ENCODE measurements at places on chromosomes 7 and 10.
A peak's percentile ranks its signal among the peaks of the same experiment; 100 is the strongest.

GRCh38 chr10:17516376-17516775 lies 62.0 kb upstream of the ST8SIA6 start:
- no peak for DNase-seq

- DNase-seq = peak; percentile 22
Measured at GRCh38 chr10:123999261-123999660, 94.1 kb downstream of the CHST15 start.

DNA sequence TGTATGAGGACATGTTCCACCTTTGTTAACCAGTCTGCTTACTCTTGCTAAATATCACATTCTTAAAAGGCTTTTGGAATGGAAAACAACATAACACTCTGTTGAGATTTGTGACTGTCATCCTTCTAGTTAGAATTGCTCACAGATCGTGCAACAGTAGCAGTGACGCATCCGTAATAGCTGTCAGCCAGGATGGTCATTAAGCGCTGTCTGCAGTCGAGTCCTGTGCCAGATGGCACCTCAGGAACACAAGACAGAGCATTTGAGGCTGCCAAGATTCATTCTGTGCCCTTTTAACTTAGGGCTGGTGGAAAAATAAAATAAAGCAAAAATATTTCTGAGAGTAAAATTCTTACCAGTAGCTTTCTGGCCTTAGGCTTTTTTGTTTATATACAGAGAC lies 348.6 kb downstream of the ANKRD7 start:
- DNase-seq = no peak

GRCh38 chr10:20890009-20890408 lies 7.1 kb downstream of the NEBL start:
- no peak for DNase-seq

- no peak for DNase-seq
Measured at GRCh38 chr10:66823301-66823700, 102.5 kb upstream of the LRRTM3 start.

GRCh38 chr10:89869180-89869579 lies 167.8 kb downstream of the KIF20B start:
- DNase-seq = no peak

DNA sequence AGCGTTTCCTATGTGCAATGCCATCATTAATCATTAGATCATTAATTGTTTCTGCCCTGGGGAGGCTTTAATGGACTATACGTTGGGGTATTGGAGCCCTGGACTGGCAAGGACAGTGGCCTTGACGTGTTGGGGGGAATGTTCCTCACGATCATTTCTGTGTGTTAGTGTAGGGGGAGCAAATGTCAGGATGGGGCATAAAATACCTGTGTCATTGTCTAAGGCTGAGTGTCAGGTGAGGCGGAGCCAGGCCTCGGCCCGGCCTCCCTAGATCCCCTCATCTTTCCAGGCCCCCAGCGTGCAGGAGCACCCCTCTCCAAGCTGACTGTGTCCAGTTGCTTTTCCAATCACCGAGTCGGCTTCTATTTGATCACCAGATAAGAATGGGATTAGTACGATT lies 346.4 kb upstream of the SHH start:
- DNase-seq = no peak

- DNase-seq = peak; percentile 66
Measured at GRCh38 chr10:23067939-23068775, 27.2 kb upstream of the MSRB2 start.

GRCh38 chr10:90592638-90593302 lies 265.1 kb downstream of the HTR7 start:
- DNase-seq = no peak

- DNase-seq = no peak
Measured at GRCh38 chr10:48381971-48382370, 75.5 kb downstream of the MAPK8 start.

GRCh38 chr10:63320683-63321082 lies 145.1 kb downstream of the JMJD1C start:
- no peak for DNase-seq

- no peak for DNase-seq
Measured at GRCh38 chr10:111875725-111876124, 307.8 kb downstream of the GPAM start.

GRCh38 chr10:123557366-123558108 lies 108.6 kb upstream of the GPR26 start:
- DNase-seq = peak; percentile 30

DNA sequence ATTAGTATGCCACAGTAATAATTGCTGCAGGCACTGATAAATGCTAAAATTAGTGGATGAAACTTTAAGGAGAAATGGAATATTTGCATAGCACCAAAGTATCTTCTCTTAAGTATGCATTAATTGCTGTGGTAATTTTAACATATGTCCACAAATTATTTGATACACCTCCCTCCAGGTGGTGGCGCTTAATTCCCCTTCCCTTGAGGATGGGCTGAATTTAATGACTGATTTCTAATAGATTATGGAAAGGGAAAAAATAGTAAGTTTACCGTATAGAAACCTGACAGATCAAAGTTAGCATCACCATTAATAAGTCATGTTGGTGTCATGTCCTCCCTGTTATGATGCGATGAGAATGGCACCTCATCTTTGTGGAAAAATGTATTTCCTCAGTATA lies 519.2 kb downstream of the TFEC start:
- no peak for DNase-seq

DNA sequence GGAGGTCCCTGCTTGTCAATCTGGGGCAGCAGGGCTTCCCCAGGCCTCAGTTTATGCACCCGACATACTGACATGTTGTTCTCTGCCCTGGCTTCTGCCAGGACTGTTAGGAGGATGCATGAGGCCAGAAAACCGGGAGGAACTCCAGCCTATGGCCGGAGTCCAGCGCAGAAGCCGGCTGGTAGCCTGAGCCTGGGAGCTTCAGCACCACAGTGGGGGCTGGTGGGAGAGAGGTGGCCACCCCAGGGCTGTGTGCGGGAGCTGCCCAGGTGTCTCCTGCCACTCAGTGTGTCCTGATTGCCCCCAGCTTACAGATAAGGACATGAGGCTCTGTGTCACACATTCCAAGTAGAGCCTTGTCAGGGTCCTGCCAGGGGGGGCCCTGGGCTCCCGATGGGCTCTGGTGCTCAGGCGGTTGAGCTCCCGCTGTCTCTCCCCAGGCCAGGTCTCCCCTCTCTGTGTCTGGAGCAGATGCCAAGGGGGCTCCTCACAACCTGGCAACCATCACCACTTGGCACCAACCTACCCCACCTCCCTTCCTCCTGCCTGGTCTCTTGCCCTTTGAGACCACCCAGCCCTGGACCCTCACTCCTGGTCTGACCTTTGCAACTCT lies 32.3 kb downstream of the PPIF start:
- DNase-seq = no peak

DNA sequence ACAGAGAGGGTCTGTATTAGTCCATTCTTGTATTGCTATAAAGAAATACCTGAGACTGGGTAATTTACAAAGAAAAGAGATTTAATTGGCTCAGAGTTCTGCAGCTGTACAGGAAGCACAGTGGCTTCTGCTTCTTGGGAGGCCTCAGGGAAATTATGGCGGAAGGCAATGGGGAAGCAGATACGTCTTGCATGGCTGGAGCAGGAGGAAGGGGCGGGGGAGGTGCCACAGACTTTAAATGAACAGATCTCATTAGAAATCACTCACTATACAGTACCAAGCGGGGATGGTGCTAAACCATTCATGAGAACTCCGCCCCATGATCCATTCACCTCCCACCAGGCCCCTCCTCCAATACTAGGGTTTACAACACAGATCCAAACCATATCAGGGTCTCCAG lies 3.7 kb upstream of the CALU start:
- no peak for DNase-seq

DNA sequence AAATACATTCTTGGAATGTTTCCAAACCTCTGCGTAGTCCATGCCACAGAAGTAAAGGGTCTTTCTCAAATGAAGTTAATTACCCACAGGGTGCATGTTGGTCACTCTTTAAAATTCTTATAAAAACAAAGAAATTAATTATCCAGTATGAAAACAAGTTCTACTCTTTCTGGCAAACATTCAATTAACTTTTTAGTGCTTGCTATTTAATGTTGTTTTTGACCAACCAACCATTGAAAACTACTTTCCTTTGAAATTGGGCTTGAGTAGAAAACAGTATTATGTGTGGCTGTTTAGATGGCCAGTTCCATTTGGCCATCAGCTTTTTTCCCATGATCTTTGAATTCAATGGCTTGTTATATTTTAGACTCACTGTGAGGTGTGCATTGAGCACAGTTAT lies 83.0 kb downstream of the TAF3 start:
- no peak for DNase-seq

GRCh38 chr7:116441534-116441933 lies 58.0 kb upstream of the CAV2 start:
- no peak for DNase-seq

DNA sequence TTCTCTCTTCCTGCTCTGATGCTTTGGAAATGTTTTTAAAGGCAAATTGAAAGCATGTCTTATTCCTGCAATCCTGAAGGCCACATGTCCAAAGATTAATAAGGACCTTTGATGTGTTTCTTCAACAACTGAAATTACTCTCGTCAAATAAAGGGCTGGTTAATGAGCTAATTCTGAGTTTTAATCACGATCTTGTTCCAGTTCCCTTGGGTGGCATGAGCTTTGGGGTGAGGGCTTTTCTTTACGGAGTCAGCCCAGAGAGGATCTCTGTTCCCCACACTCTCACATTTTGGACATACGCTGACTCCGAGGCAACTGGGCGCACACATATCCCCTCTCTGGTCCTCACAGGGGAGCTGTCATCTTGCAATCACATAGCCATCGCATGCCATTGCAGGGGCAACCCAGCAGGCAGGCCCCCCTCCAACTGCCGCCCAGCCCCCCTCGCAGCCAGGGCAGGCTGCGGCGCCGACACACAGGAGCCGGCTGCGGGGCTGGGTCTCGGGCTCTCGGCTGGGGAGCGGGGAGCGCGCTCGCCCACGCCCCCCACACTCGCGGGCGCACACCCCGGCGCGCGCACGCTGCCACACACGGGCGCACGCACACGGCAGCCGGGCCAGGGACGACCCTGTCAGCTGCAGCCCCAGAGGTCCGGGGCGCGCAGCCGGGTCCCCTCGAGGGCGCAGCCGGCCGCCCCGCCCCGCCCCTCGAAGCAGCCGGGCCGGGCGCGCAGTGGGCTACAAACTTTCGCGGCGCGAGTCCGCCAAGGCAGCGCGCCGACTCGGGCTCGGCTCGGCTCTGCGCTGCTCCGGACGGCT lies at the start of gene GDF10:
GDF10 (plus strand) TSS at position 587 of the 818 bp plus-strand sequence. CDS start 455 bp downstream, outside the sequence.
- DNase-seq = no peak

GRCh38 chr7:70303780-70304179 lies 705.5 kb downstream of the AUTS2 start:
- DNase-seq = no peak

GRCh38 chr7:45714521-45714820 lies 140.3 kb downstream of the ADCY1 start:
- no peak for DNase-seq

- no peak for DNase-seq
Measured at GRCh38 chr10:48467669-48468068, 137.2 kb downstream of the ARHGAP22 start.

GRCh38 chr7:27739301-27739908 lies 557 bp upstream of the TAX1BP1 start:
- no peak for DNase-seq

- no peak for DNase-seq
Measured at GRCh38 chr10:36256166-36256565, 614.1 kb upstream of the FZD8 start.

GRCh38 chr7:57685418-57685817 lies 235.4 kb downstream of the ZNF716 start:
- DNase-seq = no peak

DNA sequence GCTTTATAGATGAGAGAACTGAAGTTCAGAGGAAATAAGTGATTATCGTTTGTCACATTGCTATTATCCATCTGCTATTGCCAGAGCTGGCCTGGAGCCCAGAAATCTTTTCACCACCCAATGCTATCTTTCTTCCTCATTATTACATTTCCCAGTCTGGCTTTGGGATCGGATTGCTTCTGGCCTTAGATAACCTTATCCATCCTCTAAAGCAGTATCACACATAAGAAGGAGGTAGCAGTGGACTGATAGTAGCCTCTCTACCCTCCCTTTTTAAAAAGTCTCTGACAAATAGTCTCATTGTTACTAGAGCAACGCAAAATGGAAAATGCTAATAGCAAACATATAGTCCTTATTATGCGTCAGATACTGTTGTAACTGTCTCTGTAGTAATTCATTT lies 1.3 kb upstream of the CLDN12 start:
- no peak for DNase-seq

DNA sequence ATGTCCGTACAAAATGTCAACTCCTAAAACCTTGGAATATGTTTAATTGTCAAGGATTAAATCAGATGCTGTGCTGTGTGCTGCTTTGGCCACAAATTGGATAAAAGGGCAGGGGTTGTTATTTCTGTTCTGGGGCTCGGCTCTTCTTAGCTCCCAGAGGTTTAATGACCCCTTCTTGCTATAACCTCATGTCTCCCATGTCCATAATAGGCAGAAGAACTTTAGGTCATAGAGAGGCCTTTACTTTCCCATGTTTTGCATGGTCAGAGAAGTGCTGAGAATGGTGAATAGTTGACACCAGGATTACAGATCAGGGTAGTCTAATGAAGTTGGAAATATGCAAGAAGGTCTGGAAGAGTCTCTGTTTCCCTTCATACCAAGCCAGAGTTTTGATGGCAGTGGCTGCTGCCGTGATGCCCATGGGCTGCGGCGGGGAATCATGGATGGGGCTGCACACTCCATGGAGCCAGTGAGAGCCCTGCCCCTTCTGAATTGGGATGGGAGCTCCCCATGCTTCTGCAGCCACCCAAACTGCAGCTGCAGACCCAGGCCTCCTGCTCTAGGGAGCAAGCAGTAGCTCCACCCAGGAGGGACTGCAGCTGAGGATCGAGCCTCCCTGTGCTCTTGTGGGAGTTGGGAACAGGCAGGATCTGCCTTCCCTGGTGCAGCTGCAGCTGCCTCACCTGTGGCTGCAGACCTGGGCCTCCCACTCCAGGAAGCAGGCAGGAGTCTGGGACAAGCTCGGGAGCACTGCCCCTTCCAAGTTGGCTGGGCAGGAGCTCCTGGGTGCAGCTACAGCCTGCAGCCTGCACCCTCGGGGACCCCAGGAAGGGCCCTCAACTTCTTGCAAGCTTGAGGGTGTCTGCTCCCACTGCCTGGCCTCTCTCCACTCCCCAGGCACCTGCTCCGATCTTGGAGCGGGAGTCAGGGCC lies 23.1 kb upstream of the STEAP4 start:
- DNase-seq = no peak

- no peak for DNase-seq
Measured at GRCh38 chr10:132861884-132862461, 76.0 kb upstream of the NKX6-2 start.
